Lung (tissue), 17 donors: ENCODE measurements at places on chromosomes 7 and 10. TPM values are rescaled to one million over a fixed set of nuclear protein-coding genes. Genes with fewer than 3 reads are reported as not detected.
A peak's percentile ranks its signal among the peaks of the same experiment; 100 is the strongest.

DNA sequence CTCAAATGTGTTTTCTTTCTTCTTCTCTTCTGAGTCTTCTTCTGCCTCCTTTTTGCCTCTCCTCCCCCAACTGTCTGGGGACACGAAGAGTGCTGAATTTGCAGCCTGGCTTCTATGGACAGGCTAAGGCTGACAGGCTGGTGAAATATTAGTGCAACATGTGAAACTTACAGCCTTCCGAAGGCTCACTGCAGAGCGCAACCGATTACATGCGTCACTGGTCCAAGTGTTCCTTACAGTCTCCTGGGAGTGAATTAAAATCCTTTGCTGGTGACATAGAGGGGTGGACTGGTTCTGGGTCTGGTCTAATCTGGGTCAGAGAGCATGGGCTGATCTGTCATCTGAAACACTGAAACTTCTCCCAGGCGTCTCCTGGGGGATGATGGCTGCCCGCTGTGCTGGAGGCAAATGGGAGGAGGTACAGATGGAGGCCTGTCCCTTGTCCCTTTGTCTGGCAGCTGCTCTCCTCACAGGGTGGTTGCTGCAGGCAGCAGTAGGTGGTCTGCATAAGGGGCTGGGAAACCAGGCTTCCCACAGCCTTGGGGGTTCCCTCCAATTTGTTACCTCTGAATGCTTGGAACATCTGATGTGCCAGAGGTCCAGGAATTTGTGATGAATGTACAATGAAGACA is 143.8 kb upstream of the BMPER start:
- no peaks in the 10 kb centered on the region for H3K27me3 ChIP-seq
- H3K4me3 ChIP-seq = no peak overlapping the region
- DNase-seq = no peak
- H3K36me3 ChIP-seq = no peaks in the 10 kb centered on the region
- H3K4me1 ChIP-seq = peaks cover 22% of the 10 kb centered on the region

DNA sequence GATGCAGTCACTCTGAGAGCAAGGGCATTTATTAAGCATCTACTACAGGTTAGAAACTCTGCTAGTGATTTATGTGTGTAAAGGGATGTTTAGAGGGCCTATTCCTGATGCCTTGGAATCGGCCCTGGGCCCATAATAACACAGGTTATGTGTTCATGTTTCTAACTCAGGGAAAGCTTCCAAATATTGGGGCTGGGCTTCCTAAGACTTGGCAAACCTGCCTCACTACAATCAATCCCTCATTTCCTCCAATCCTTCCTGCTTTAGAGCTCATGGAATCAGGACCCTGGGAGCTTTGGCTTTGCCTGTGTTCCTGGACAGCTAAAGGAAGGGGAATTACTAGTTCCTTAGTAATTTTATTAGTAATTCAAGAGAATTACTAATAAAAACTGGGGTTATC is 148.8 kb downstream of the HIBADH start:
- H3K27me3 ChIP-seq = no peaks in the 10 kb centered on the region
- DNase-seq = no peak

DNA sequence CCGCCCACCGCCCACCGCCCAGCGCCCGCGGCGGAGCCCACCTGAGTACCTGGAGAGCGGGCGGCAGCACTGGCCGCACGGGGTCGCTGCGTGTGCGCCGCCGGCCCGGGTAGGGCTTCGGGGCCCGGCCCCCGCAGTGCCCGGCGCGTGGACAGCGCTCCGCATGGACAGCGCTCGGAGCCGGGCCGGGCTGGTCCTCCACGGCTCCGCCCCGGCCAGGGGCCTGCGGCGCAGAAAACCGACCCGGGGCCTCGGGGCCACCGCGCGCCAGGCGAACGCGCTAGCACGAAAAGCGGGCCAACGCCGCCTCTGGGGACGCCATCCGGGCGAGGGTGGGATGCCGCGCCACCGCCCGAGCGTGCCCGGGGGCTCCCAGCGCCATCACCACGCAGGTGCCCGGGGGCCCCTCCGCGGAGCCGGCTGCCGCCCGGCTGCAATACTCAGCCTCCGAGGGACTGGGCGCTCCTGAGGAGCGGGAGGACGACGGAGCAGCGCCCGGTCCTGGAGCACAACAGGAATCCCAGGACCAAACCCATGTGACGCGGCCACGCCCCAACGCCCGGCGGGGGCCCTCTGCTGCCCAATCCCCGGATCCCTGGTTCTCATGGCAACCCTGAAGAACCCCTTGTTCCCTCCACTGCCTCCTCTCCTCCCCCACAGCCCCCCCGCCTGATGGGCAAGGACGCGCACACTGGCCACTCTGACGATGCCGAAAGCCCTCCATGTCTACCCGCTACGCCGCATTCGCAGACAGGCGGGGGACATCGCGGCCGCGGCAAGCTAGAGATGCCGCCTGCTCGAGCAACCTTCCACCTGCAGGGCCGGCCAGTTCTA is at the start of gene GRB10:
Gene GRB10 (minus strand): TSS at position 522 of the 834 bp plus-strand sequence. CDS start 50,574 bp downstream, outside the sequence.
- no peaks in the 10 kb centered on the region for H3K36me3 ChIP-seq
- peak within 1 kb of the TSS; percentile 35 for H3K4me3 ChIP-seq
- no peak within 1 kb of the TSS for H3K27ac ChIP-seq
- H3K27me3 ChIP-seq = peaks cover 3% of the 10 kb centered on the region

The STAMBPL1 gene
- 24.5 TPM for total RNA-seq

DNA sequence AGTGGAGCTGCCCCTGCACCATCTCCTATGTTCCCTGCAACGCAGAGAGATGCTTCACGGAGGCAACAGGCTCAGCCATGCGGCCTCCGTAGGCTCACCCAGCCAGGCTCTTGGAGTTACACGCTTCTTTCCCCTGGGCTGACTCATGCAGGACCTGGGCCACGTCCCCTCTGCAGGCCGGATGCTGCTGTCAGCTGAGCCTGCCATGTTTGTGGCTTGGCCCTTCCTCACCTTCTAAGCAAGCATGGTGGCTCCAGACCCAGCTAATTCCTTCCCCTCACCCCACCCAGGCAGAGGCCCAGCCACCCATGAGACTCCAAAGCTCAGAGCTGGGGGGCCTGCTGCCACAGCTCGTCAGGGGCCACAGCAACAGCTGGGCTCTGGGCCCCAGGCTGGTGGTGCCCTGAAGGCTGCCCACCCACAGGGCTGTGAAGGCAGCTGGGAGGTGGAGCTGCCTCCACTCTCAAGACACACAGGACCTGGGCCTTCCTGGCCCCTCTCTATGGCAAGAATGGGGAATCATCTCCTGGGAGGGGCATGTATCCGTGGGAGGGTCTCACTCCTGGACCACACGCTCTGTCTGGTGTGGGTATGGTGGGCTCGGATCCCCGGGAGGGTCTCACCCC is 219.6 kb downstream of the ELFN1 start:
- no peaks in the 10 kb centered on the region for H3K27me3 ChIP-seq
- DNase-seq = no peak
- peaks cover 7% of the 10 kb centered on the region for H3K36me3 ChIP-seq
- no peaks in the 10 kb centered on the region for H3K4me1 ChIP-seq

DNA sequence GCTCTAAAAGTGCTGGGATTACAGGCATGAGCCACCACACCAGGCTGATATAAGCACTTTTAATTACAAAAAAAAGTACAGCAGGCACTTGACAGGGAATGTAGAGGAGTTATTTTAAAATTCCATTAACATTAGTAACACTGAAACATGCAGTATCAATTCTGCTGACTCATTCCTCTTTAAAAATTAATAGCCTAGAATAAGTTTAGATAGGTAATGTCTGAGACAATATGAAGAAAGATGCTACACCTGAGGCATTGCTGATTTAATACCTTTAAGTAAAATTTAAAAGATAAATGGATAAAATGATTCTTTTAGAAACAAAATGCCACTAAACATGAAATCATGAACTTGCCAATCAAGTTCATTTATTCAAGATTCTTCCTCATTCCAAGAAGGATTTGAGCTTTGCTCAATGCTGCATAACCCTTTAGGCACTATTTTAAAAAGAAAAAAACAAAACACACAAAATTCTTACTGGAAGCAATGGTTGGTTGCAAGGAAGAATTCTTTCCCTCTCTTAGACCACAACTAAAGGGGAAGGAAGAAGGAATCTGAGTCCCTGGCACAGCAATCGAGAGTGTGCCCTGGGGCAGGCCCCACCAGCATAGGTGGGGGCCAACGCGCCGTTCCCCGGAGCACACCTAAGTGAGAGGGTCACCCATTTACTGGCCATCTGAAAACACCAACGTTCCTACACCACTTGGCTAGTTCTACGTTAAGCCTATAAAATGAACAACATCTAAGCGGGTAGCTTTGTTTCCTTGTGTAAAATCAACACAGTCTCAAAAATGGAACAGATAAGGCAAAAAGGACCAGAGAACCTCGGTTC is 26.6 kb downstream of the ESYT2 start:
- H3K4me3 ChIP-seq = no peak overlapping the region
- no peaks in the 10 kb centered on the region for H3K27me3 ChIP-seq
- H3K27ac ChIP-seq = peak overlapping the region; percentile 50
- DNase-seq = no peak
- H3K36me3 ChIP-seq = no peaks in the 10 kb centered on the region

GRCh38 chr7:101671371-101672356 is 42.6 kb upstream of the MYL10 start:
- H3K27me3 ChIP-seq = no peaks in the 10 kb centered on the region
- no peaks in the 10 kb centered on the region for H3K4me1 ChIP-seq
- no peaks in the 10 kb centered on the region for H3K36me3 ChIP-seq
- H3K27ac ChIP-seq = no peak overlapping the region
- DNase-seq = peak; percentile 82

The SPDYE1 gene
- 0.09 TPM for total RNA-seq

GRCh38 chr7:46387646-46388045 is 466.6 kb upstream of the IGFBP3 start:
- H3K36me3 ChIP-seq = no peaks in the 10 kb centered on the region
- H3K27ac ChIP-seq = no peak overlapping the region
- H3K27me3 ChIP-seq = no peaks in the 10 kb centered on the region
- H3K4me3 ChIP-seq = no peak overlapping the region
- H3K4me1 ChIP-seq = no peaks in the 10 kb centered on the region
- no peak for DNase-seq

The STN1 gene
- total RNA-seq = 43.8 TPM

DNA sequence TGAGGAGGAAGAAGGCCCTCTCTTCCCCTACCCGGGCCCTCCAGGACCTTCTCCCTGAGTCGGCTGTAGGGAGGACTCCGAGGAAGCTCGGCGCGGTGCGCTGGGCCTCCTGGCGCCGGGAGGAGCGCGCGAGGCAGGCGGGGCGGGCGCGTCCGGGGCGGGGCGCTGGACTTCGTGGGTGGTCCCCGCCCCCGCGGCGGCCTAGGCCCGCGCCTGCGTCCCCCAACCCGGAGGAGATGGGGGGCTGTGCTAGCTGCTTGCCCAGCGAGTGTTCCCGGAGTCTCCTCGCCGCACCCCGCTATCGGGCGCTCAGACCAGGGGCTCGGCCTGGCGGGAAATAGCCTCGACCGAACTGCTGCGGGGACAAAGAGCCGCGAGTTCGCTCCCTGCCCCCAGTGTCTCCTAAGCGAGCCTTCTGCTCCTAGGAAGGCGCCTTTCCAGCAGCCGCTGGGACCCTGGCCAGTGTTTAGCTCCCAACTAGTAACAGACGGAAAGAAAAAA is 19.2 kb upstream of the SMO start:
- H3K27me3 ChIP-seq = no peaks in the 10 kb centered on the region
- no peak overlapping the region for H3K27ac ChIP-seq
- peaks cover 3% of the 10 kb centered on the region for H3K4me1 ChIP-seq
- H3K36me3 ChIP-seq = no peaks in the 10 kb centered on the region
- DNase-seq = peak; percentile 84
- H3K4me3 ChIP-seq = no peak overlapping the region
